ENCODE measurements at places on chromosomes 7 and 10. TPM values are rescaled to one million over a fixed set of nuclear protein-coding genes. Genes with fewer than 3 reads are reported as not detected.

Gene JAKMIP3
- 0.49 TPM for total RNA-seq

Gene OR9A2
- not detected for total RNA-seq

- DNase-seq, result no peak
- H3K4me1 ChIP-seq, result no peaks in the 10 kb centered on the region
- no peak overlapping the region for H3K27ac ChIP-seq
- H3K4me3 ChIP-seq, result no peak overlapping the region
- no peaks in the 10 kb centered on the region for H3K36me3 ChIP-seq
Observed at GRCh38 chr10:52967806-52968795, 195.5 kb upstream of the MBL2 start.

DNA sequence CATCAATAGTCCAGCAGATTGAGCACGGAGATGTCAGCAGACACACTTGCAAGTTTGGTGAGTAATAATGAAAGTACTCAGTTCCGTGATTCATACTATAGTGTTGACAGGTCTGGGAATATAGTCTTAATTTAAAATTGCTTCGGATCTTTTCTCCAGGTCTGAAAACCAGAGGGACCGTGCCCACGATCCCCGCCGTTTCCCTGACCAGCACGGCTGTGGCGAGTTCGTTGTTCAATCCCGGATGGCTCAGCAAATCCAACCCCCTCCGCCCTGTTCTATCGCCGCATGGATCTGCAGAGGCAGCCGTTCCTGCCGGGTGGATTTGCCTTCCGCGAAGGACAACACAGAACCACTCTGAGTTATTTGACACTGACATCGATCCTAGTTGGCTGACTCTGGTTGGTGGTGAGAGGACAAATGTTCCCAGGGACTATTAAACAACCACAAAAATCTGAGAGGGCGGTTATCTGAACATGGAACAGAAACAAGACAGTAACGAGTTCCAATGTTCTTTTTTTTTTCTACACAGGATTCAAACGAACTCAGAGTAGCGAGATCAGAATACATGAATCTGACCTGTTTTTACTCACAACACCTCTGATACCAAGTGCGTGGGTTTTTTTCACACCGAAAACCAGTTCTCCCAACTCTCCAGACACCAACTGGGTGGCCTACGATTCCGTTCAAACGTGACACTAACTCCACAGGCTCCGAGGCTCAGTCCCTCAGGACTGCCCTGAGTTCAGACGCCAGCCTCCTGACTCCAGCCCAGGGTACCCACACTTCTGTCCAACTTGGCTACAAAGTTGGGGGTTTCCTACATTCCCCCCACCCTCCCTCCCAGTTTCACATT is 52.7 kb downstream of the RBM17 start:
- peaks cover 48% of the 10 kb centered on the region for H3K4me1 ChIP-seq
- H3K27ac ChIP-seq, result peak overlapping the region; percentile 66
- H3K36me3 ChIP-seq, result no peaks in the 10 kb centered on the region
- H3K27me3 ChIP-seq, result no peaks in the 10 kb centered on the region
- H3K4me3 ChIP-seq, result peak overlapping the region; percentile 25

DNA sequence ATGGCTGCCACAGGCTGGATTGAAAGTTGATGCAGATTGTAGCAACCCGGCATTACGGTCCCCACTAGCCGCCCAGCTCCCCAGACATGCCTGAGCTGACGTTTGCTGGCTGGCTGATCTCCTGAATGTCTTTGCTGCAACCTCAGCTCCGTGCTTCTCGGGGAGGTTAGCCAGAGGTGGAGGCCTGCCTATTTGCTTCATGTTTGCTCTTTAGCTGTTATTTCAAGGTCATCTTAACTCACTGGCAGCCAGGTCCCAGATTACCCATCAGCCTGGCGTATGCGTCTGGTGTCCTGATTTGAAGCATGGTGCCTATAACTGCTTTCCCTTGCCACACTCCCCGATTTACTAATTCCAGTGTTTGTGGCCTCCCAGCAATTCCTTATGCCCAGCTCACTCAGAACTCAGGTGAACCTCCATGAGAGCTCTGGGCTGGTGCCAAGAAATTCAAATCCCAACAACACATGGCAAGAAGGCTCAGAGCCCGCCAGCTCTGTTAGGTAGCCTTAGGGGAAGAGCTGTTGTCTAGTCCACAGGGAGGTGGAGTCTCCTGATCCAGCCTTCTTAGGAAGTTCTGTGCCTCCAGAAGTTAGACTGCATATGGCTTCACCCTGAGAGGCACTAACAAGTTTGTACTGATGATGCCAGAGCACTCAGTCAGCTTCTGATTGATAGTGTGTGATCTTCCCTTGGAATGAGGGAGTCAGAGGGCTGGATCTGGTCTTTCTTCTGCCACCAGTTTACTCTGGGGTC is 69.7 kb upstream of the EXOC4 start:
- no peaks in the 10 kb centered on the region for H3K4me1 ChIP-seq
- no peak overlapping the region for H3K4me3 ChIP-seq
- H3K36me3 ChIP-seq, result no peaks in the 10 kb centered on the region
- H3K27ac ChIP-seq, result no peak overlapping the region
- no peak for DNase-seq

DNA sequence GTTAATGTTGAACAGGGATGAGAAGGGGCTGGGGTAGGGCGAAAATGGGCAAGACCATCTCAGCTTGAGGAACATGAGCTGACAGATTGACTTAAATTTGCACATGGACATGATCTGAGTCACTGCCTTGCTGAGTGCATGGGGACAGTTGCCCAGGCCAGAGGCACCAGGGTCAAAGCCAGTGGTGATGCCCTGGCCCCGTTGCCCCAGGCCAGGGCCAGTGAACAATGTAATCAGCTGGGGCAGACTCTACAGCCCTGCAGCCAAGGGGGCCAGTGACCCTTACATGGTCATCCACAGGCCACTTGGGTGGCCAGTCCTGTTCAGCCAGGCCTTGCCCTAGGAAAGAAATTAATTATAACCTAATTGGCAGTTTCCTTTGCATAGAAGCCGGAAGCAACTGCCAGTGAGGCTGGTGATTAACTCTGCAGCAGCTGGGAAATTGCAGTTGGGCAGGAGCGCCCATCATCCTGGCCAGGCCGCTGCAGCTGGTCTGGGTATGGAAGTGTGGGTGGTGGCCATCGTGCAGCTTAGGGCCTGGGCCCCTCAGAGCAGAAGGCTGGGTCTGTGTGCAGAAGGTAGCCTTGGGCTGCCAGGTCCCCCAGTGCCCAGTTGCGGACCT is 9.6 kb downstream of the RET start:
- H3K36me3 ChIP-seq, result no peaks in the 10 kb centered on the region
- H3K27me3 ChIP-seq, result no peaks in the 10 kb centered on the region
- H3K4me3 ChIP-seq, result no peak overlapping the region
- H3K27ac ChIP-seq, result no peak overlapping the region
- no peaks in the 10 kb centered on the region for H3K4me1 ChIP-seq

DNA sequence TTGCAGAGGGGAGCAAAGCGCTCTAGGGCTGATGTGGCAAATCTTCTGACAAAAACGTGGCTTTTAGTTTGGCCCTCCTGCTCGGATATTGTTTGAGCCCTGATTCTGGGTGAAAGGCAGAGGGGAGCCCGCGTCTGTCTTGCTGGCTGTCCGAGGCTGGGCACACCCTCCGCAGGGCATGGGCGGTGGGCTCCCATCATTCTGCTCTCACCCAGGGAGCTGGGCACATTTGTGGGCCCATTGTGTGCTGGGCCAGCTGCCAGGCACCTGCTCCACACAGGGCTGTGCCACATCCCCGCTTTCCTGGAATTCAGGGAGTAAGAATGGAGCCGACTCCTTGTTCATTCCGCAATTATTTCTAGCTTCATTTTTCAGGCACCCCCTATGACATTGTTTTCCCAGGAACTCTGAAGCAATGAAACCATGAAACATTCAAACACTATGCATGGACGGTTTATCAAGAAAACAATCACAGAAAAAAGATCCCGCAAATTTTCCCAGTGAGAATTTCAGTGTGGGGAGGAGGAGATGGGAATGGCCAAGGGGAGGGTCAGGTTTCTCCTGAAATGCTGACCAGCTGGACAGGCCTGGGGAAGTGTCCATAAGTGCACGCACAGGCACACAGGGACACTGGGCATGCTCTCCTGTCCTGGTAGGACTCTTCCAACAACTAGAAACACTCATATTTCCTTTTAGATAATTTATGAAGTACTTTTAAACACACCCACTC is 341.1 kb downstream of the CXCL12 start:
- H3K4me3 ChIP-seq, result no peak overlapping the region
- H3K27me3 ChIP-seq, result no peaks in the 10 kb centered on the region
- peak overlapping the region; percentile 46 for H3K27ac ChIP-seq

GRCh38 chr7:109387530-109387929 is 817.9 kb downstream of the DNAJB9 start:
- no peak for DNase-seq
- H3K4me3 ChIP-seq, result no peak overlapping the region
- no peak overlapping the region for H3K27ac ChIP-seq
- no peaks in the 10 kb centered on the region for H3K4me1 ChIP-seq
- no peaks in the 10 kb centered on the region for H3K36me3 ChIP-seq
- H3K27me3 ChIP-seq, result no peaks in the 10 kb centered on the region

- peaks cover 15% of the 10 kb centered on the region for H3K4me1 ChIP-seq
- no peak overlapping the region for H3K27ac ChIP-seq
- no peak overlapping the region for H3K4me3 ChIP-seq
- H3K27me3 ChIP-seq, result no peaks in the 10 kb centered on the region
- DNase-seq, result no peak
- H3K36me3 ChIP-seq, result no peaks in the 10 kb centered on the region
Observed at GRCh38 chr10:12434277-12434676, 84.9 kb downstream of the CAMK1D start.

All from vagina (tissue), 2 donors.